ENCODE measurements at places on chromosomes 1 and 21.

GRCh38 chr1:233518344-233518743 lies 95.6 kb upstream of the KCNK1 start:
- DNase-seq: no peak

- no peak for DNase-seq
Measured at GRCh38 chr1:196412326-196412725, 195.9 kb downstream of the KCNT2 start.

GRCh38 chr1:228766788-228767187 lies 31.5 kb downstream of the RHOU start:
- no peak for DNase-seq

GRCh38 chr21:42377211-42377950 lies 11.0 kb upstream of the TFF1 start:
- DNase-seq: no peak

DNA sequence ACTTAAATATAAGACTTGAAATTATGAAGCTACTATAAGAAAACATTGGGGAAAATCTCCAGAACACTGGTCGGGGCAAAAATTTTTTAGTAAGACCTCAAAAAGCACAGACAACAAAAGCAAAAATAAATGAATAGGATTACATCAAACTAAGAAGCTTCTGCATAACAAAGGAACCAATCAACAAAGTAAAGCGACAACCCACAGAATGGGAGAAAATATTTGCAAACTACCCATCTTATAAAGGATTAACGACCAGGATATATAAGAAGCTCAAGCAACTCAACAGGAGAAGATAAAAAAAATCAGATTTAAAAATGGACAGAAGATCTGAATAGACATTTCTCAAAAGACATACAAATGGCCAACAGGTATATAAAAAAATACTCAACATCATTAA lies 19.1 kb downstream of the UCHL5 start:
- no peak for DNase-seq

DNA sequence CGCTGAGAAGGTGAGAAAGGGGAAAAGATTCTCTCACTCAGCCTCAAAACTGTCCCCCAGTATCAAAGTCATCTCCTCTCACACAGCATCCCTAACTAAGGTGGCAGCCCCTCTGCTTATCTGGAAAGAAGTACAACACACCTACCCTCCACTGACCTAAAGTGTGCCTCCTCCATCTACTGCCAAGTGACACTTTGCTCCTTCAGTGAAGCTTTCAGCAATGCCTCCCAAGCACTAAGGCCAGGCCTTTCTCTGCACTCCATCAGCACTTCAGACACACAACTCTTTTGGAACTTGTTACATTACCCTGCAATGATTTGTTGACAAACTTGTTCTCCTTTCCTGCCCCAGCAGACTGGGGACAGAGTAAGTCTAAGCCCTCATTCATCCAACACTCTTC lies 1.4 kb downstream of the SH3BP5L start:
- DNase-seq: no peak

GRCh38 chr1:174874331-174875053 lies 125.3 kb upstream of the CACYBP start:
- DNase-seq: no peak

GRCh38 chr1:27992276-27992675 lies 32.5 kb downstream of the XKR8 start:
- no peak for DNase-seq

DNA sequence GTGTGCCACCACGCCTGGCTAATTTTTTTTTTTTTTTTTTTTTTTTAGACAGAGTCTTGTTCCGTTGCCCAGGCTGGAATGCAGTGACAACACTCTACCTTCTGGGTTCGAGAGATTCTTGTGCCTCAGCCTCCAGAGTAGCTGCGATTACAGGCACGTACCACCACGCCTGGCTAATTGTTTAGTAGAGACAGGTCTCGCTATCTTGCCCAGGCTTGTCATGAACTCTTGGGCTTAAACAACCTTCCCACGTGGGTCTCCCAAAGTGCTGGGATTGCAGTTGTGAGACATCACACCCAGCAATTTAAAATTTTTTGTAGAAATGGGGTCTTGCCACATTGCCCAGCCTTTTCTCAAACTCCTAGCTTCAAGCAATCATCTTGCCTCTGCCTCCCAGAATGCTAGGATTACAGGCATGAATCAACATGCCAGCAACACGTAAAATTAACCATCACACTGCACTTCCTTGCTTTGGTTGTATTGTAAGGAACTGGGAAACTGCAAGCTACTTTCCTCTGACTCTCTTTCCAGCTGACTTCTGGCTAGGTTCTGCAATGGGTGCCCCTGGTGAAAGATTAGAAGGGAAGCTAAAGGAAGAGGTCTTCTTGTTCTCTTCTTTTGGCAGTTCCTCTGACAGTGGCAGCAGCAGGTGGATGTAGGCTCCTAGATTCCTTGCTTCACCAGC lies 13.9 kb upstream of the IL6R start:
- no peak for DNase-seq

DNA sequence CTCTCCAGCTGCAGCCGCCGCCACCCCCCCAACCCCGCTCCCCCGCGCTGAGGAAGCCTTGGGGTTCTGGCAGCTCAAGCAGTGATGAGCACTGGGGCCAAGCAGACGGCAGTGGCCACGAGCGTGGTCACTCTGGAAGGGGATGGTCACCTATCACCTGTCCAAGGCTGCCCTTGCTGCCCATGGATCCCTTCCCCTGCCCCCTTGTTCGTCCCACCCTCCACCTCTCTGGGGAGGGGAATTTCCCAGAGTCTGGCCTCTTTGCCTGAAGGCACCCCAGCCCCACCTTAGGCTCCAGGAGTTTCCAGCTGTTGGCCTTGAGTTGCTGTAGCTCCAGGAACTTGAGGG lies 7.2 kb upstream of the SMIM12 start:
- DNase-seq: no peak

- DNase-seq: no peak
Measured at GRCh38 chr1:152623203-152623844, 421 bp upstream of the LCE3A start.

- no peak for DNase-seq
Measured at GRCh38 chr1:160625725-160626498, 20.9 kb downstream of the SLAMF1 start.

DNA sequence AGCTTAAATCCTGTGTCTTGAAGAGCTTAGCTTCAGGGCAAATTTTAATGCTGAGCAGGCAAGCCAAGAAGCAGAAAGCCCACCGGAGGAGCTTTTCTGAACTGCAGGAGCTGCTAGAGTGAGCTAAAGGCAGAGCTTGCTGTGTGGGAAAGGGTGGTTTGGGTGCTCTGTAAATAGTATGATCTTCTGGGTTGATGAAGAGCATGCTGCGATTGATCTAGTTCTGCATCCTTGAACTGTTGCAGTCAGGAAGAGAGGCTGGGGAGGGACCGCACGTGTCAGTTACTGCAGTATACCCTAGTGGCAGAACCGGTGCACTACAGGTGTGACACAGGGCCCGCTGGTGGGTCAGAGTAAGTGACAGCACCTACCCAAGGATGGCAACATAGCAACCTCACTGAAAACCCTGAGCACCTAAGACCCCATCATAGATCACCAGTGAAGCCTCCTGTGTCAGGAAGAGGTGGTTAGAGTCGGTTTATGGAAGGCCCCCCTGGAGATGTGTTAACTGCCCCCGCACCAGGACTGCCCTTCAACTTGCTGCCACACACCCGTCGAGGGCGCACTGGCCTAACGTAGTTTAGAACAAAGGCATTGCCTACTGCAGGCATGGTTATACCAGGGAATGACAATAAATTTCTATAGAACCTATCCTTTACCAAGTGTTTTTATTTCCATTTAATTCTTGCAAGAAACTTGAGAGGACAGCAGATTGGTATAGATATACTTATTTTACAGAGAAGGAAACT lies 146.0 kb upstream of the KIAA0040 start:
- no peak for DNase-seq

DNA sequence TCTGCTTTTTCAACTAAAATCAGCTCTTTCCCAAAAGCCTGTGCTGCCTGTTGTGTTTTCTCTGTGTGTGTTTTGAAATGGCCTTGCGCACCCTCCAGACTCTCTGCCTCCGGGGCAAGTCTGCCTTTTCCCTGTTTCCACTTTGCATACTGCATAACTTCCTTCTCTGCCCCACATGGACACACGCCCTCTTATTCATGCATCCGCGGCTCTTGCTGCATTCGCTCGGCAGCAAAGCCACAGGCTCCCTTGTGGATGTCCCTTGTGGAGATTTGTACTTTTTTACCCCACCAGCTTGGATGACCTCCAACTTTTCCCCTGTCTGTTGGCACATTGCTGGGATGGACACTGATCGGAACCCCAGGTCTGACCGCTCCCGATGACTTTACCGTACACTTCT lies 147.6 kb downstream of the ADSS2 start:
- no peak for DNase-seq

DNA sequence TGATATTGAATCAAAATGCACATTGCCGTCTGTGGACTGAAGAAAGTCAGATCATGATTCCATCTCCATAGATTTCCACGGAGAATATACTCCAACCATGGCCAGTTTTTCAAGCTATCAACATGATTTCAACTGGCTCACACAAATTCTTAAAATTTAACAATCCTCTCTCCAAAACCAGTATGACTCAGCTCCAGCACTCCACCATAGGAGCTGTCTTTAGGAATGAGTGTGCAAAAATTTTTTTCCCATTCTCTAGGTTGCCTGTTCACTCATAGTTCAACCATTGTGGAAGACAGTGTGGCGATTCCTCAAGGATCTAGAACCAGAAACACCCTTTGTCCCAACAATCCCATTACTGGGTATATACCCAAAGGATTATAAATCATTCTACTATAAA lies 40.8 kb downstream of the RGL1 start:
- DNase-seq: no peak

DNA sequence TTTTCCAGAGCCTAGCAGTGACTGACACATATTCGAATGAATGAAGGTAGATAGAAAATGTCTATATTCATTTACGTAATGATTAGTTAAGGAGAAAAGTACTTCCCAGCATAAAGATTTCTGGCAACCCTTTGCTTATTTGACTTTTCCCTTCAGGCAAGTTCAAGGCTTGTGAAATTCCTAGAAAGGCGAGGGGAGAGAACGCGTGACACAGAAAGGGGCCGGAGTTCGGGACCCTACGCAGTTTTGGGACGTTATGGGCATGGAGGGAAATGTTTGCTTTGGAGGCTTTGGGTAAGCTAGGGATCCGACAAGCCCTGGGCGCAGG lies 472 bp upstream of the USP25 start:
- no peak for DNase-seq

GRCh38 chr21:21367583-21367982 lies 369.4 kb downstream of the NCAM2 start:
- DNase-seq: no peak

- no peak for DNase-seq
Measured at GRCh38 chr1:116006486-116006964, 30.2 kb downstream of the SLC22A15 start.

DNA sequence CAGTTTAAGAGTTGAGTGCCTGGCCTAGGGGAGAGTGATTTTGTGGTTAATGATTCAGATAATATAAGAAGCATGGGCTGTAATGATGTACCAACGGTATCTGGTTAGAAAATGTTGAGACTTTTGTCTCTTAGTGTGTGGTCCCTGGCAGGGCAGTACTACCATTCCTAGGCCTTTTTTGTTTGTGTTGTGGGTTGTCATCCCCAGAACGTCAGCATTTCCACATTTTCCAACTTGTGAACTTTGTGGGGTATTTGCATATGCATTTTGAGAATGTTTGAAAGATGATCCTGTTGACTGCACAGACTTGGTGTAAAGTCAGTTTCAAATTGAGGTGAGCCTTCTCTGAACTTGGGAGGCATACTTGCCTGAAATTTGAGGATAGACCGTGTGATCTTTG lies 11.4 kb downstream of the NEK7 start:
- DNase-seq: no peak

DNA sequence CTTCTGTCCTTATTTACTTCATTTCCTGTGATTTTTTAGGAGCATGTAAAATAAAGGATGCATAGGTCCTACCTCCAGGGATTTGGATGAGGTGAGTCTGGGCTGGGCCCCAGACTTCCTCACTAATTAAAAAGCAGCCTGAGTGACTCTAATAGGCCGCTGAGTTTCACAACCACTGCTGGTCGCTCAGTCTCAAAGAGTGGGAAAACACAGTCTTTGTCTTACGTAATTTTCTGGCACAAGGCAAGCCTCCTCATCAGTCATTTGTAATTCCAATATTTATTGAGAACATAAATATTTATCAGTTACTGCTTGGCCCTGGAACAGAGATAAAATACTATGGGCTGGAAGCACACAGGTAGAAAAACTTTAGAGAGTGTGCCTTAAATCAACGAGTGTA lies 195.4 kb upstream of the RUNX1 start:
- no peak for DNase-seq

GRCh38 chr1:3533067-3534048 lies 78.0 kb downstream of the MEGF6 start:
- DNase-seq: no peak

DNA sequence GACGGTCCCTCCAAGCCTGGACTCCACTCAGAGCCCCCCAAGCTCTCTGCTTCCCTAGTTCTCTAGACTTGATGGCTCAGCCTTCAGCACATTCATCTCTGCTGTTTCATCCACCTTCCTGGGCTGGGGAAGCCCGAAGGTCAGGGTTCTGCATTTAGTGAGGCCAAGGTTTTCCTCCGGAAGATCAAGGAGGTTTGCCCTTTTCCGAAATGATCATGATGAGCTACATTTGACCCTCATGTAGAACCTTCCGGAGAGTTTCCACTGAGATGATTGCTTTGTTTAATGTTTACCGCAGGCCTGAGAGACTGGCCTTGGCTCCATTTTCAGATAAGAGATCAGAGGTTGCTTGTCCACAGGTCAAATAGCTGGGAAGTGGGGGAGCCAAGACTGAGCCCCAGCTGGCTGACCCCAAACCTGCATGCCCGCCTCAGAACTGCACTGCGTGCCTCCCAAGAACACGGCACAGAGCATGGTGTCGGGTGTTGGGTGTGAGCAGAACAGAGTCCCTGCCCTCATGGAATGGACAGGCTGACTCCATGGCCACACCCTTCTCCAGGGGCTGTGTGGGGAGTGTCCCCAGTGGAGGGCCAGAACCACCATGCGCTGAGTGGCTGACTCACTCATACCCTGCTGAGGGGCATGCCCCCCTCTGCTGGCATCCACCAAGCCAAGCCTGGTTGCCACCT lies 200.8 kb upstream of the TMEM51 start:
- no peak for DNase-seq

DNA sequence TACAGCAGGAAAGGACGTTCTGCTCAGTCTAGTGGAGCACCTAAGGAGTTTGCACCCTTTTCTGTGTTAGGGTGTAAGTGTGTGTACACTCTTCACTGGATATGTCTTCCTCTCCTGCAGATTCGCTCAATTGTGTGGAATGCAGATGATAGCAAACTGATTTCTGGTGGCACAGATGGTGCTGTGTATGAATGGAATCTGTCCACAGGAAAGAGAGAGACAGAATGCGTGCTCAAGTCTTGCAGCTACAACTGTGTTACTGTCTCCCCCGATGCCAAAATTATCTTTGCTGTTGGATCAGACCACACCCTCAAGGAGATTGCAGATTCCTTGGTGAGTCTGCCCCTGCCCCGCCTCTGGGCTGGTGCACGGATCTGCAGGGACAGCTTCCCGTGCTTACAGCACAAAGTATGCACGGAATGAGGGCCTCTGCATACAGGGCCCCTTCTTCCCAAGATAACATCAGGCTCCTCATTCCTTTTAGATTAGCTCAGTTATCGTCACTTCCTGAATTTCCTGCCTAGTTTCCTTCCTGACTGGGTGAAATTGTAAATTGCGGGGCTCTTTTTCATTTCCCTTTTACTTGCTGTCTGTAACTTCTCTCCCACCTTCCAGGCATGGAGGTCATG lies 34.6 kb downstream of the CFAP57 start:
- DNase-seq: no peak
